Activated T-helper 1 cell treated with anti-CD3 and anti-CD28 coated beads, Interleukin-12 subunit alpha, Interleukin-12 subunit beta, Interleukin-2, Interleukin-4 antibody, amounts not matched to agents 30 ng/mL and 10 ng/mL and 1 ng/mL, durations not matched to agents 14 hours and 24 hours and 36 hours (primary cell): ENCODE measurements at places on chromosomes 7 and 10.

DNA sequence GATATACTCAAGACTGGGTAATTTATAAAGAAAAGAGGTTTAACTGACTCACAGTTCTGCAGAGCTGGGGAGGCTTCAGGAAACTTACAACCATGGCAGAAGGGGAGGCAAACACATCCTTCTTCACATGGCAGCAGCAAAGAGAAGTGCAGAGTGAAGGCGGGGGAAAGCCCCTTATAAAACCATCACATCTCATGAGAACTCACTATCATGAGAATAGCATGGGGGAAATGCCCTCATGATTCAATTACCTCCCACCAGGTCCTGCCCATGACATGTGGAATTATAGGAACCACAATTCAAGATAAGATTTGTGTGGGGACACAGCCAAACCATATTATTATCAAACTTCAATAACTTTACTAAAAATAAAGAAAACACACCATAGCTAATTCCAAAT lies 30.4 kb upstream of the JAZF1 start:
- no peak for DNase-seq
- H3K27ac ChIP-seq: no peak overlapping the region
- H3K27me3 ChIP-seq: peaks cover 15% of the 10 kb centered on the region
- H3K4me1 ChIP-seq: peaks cover 38% of the 10 kb centered on the region

- H3K27me3 ChIP-seq: no peaks in the 10 kb centered on the region
- no peak overlapping the region for H3K4me3 ChIP-seq
- H3K27ac ChIP-seq: no peak overlapping the region
Observed at GRCh38 chr7:80548840-80549530, 37.1 kb upstream of the GNAT3 start.

DNA sequence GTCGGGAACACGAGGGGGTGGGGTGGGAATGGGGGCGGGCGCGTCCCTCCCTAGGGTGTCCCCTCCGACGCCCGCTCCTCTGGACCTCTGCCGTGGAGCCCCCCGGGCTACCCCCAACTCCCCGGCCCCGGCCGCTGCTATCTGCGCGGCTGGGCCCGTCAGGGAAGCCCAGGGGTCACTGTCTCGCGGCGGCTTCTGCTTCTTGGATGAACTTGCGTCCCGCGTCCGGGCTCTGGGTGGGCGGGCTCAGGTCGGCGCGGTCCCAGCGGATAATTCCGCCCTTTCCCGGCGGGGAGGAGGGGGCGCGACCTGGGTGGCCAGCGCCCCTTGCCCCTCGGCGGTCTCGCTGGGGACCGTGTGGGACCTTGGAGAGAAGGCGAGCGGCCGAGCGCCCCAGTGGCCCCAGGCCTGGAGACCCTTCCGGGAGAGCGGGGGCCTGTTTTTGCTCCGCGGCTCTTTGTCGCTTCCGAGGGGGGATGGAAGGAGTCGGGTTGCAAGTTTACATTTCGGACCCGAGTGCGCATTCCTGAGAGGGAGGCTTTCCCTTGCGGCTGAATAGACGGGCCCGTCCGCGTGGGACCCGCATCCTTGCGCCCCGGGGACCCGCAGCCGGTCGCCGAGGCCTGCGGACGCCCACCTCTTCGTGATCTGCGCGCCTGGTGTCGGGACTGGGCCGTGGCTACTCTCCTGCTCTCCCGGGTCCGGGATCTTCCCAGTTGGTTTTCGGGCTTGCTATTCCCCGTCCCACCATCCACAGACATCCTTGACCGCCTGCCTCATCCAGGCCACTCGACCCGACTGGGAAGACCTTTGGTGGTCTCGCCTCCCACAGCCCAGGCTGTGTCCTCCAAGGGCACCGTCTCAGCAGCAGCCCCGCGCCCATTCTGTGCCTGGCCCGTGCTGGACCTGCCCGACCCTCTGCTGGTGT lies 812 bp downstream of the DOCK1 start:
- H3K27ac ChIP-seq: no peak overlapping the region
- H3K4me3 ChIP-seq: peak overlapping the region; percentile 72
- H3K27me3 ChIP-seq: peaks cover 12% of the 10 kb centered on the region
- no peaks in the 10 kb centered on the region for H3K36me3 ChIP-seq
- H3K4me1 ChIP-seq: no peaks in the 10 kb centered on the region
- DNase-seq: no peak

DNA sequence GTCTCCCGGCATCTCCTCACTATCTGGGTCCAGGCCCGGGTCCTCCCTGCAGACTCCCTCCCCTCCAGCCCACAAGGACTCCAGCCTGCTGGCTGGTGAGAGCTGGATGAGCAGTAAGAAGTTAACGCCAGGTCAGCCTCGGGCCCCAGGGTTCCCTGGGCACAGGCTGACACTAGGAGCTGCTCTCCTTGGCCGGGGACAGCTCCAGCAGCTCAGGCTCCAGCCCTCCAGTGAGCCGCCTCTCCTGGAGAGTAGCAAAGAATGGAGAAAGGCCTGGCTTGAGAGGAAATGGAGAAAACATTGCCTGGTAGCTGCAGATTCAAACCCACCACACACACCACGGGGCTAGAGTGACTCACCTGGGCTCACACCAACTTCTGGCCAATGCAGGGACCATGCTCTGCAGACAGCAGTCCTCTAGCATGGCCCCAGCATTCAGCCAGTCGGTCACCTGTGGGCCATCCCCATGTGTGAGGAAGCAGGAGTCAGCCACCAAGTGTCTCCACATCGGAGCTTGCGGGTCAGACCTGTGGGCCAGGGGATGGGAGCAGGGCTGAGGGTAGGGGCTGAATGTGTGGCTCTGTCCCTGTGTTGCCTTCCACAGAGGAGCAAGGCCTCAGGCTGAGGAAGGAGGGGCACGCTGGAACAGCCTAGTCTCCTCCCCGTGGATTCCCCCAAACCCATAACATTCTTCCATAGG lies 6.5 kb downstream of the SAP25 start:
- H3K4me3 ChIP-seq: no peak overlapping the region
- peaks cover 7% of the 10 kb centered on the region for H3K27me3 ChIP-seq
- H3K4me1 ChIP-seq: peaks cover 35% of the 10 kb centered on the region
- no peak for DNase-seq

- no peak overlapping the region for H3K27ac ChIP-seq
- DNase-seq: no peak
- H3K27me3 ChIP-seq: no peaks in the 10 kb centered on the region
- H3K4me3 ChIP-seq: no peak overlapping the region
- no peaks in the 10 kb centered on the region for H3K36me3 ChIP-seq
Observed at GRCh38 chr10:57579926-57580325, 687.8 kb downstream of the IPMK start.

DNA sequence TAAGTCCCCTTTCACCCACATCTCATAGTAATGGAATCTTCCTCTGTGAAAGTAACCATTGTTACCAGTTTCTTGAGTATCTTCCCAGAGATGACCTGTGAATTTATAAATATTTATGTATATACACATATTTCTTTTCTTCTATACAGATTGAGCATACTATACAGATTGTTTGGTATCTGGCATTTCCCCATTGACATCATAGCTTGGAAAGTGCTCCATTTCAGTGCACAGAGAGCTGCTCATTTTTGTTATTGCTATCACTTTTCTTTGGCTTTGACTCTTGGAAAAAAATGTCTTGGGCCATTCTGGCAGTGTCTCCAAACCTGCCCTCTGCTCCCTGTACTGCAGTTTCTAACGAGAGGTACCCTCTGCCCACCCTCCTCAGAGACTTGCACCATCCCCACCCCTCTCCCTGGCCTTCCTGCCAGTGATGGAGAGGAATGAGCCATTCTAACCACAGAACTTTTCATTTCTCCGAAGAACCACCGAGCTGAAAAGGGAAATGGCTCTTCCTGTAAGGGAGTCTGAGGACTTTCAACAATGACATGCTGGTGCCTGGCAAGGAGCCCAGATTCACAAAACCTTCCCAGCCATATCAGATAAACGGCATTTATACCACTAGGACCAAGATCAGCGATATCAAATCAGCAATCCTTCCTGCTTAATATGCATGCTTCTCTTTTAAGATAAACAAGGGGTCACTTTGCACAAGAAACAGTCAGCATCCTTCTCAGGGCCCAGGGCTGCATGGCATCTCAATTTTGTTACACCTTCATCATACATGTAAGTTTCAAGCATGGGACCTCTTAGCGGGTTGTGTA lies 19.7 kb upstream of the CCSER2 start:
- H3K4me1 ChIP-seq: peaks cover 52% of the 10 kb centered on the region
- peak overlapping the region; percentile 65 for H3K4me3 ChIP-seq
- peaks cover 1% of the 10 kb centered on the region for H3K27me3 ChIP-seq
- H3K27ac ChIP-seq: peak overlapping the region; percentile 77
- H3K36me3 ChIP-seq: peaks cover 6% of the 10 kb centered on the region

GRCh38 chr10:85666102-85666501 lies 700.5 kb downstream of the GRID1 start:
- no peaks in the 10 kb centered on the region for H3K36me3 ChIP-seq
- no peak overlapping the region for H3K27ac ChIP-seq
- no peaks in the 10 kb centered on the region for H3K27me3 ChIP-seq
- no peak overlapping the region for H3K4me3 ChIP-seq
